ENCODE measurements at places on chromosomes 12 and 14.

GRCh38 chr12:62135553-62136200 is 124.5 kb upstream of the USP15 start:
- no peak for DNase-seq

DNA sequence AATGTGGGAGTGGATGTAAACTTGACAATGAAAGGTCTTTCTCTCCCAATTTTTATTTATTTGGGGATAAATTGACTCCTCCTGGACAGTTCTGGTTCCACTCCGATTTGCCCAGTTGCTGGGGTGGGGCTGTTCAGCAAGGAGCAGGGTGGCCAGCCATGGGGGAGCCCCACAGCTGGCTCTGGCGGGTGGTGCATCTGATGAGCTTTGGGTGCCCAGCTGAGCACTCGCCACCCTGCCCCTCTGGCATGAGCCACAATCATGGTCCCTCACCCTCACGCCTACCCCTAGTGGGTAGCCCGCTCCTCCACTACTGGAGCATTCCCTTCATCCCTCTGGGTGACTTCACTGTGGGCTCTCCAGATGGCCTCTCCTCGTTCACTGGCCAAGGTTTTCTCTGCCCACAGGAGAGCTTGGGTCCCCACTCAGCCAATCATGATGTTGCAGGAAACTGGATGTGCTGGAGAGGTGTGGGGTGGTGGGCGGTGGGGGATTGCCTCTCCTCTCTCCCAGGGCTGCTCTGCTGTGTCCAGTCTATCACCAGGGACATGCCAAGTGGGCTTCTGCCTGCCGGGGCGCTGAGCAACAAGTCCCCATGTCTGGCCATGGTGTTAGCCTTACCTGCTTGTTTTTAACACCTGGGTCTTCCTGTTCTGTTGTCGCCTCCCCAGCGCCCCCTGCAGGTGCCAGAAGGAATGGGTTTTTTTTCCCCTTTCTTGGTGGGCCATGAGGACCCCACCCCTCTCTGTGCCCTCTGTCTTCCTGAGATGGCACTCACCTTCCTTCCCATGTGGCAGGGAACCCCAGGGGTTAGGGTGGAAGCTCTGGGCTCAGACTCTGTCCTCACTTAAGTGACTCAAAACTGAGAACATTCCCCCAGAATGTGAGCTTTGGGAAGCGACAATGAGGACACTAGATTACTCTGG is 3.4 kb downstream of the CYP46A1 start:
- no peak for DNase-seq

- DNase-seq: no peak
Observed at GRCh38 chr14:44589180-44589579, 82.1 kb upstream of the FSCB start.

DNA sequence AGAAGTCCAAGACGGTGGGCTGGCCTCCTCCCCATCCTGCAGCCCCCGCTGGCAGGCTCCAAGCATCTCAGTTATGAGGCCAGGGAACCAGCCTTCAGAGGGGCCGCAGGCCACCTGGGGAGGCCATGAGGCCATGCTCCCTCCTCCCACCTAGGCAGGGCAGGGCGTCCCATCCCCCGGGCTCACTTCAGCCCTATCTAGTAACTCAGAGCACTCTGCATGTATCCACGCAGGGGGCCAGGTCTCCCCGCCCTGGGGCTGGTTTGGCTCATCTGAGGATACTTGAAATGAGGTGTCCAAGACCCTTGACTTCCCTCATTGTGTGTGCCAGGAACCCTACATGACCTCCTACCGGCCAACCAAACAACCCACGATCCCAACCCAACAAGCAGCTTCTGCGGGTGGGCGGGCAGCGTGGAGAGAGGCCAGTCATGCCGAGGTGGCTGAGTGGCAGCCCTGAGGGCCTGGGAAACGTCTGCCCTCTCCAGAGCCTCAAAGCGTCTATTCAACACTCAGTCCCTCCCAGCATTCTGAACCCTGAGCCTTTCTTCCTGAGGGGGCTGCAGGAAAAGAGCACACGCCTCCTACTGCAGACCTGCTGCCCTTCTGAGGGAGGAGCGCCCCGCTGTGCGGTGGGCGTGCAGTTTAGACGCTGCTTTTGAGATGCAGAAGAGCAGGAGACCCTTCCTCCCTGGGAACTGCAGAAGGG is 16.8 kb downstream of the ISCA2 start:
- DNase-seq: no peak

- DNase-seq: no peak
Observed at GRCh38 chr12:116538076-116538591, 21.0 kb upstream of the MAP1LC3B2 start.

DNA sequence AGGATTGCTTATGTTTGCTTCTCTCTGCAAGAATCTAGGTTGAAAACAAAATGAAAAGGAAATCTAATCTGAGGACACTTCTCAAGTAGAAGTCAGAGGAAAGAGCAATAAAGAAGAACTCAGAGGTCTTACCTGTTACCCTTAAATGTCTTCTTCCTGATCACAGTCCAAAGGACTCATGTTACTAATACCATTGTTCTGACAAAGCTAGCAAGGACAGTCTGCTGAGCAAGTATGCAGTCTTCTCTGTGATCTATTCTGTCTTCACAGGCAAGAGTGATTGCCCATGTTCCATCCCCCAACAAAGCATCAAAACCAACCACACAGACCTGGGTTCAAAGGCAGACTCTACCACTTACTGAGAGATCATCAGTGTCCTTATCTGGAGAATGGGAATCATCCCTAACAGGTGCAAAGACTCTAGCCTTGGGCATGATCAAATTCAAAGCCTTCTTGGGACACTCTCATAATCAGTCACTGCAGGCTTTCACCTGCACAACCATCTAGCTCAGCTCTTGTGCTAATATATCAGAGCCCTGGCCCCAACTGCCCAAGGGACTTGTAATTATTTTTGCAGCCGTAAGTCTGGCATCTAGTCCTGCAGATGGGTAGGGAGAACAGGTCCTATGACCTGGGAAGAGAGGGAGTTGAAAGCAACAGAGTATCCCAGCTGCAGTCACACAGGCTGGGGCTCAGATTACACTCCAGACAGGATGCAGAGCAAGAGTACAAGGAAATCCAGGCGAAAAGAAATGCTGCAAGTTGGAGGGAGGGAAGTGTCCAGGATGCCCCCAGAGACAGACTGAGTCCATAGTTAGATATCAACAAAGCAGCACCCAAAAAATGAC is 97.9 kb upstream of the NUDT4 start:
- DNase-seq: no peak

All from GM03348 (cell line).